SHP77 (cell line): ENCODE measurements at places on chromosomes 4 and X.

GRCh38 chrX:739611-740010 is 109.0 kb downstream of the SHOX start:
- no peak for DNase-seq

GRCh38 chrX:11103006-11103405 is 8.1 kb upstream of the HCCS start:
- no peak for DNase-seq

DNA sequence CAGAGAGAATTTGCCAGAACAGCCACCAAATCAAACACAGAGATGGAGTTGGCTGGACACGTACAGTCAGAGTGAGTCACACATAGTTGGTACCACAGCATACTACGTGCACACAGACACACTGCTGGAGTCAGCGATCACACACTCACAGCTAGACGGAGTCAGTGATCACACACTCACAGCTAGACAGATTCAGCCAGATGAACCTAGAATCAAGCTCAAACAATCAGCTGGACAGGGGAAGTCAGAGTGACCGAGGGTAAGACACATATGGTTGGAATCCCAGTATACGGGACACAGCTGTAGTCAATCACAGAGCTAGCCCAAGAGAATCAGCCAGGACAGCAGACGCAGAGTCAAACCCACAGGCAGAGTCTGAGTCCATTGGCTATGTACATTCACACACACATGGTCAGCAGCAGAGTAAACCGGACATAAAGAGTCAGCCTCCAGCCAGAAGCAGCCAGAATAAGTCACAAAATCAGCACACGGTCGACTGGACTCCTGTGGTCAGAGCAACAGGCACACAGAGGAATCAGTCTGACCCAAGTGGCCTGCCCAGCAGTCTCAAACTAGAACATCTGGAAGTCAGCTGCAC is 4.6 kb downstream of the SLC38A5 start:
- no peak for DNase-seq

GRCh38 chr4:74441744-74442143 is 3.2 kb upstream of the AREG start:
- DNase-seq = no peak
